Stimulated activated CD4-positive, alpha-beta T cell treated with anti-CD3 and anti-CD28 coated beads, Interleukin-1b, Interleukin-23, amount 100 ng/mL, for 48 hours (primary cell): ENCODE measurements at places on chromosomes 6 and 20.

DNA sequence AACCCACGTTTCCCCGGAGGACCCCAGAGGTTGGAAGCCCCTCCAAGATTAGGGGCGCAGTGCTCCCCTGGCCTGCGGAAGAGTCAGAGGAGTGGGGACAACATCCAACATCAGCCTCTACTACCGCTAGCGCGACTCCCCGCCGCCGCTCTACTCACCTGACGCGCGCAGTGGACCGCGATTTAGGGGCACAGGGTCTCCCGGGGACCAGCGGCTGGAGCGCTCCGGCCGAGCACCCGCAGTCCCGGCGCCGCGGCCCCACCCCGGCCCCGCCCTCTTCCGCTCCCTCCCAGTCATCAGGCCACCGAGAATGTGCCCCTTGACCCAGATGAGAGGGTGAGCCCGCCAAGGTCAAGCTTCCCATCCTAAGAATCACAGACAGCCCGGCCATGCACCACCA is at the start of gene ZFP57:
TSS of gene ZFP57 (minus strand) at position 249 of the 400 bp plus-strand sequence. CDS start 4,149 bp downstream, outside the sequence.
- DNase-seq, result no peak

- no peak for DNase-seq
Measured at GRCh38 chr6:34179106-34179720, 33.3 kb upstream of the GRM4 start.

- DNase-seq, result no peak
Measured at GRCh38 chr20:36060676-36061075, 92.3 kb downstream of the CNBD2 start.

DNA sequence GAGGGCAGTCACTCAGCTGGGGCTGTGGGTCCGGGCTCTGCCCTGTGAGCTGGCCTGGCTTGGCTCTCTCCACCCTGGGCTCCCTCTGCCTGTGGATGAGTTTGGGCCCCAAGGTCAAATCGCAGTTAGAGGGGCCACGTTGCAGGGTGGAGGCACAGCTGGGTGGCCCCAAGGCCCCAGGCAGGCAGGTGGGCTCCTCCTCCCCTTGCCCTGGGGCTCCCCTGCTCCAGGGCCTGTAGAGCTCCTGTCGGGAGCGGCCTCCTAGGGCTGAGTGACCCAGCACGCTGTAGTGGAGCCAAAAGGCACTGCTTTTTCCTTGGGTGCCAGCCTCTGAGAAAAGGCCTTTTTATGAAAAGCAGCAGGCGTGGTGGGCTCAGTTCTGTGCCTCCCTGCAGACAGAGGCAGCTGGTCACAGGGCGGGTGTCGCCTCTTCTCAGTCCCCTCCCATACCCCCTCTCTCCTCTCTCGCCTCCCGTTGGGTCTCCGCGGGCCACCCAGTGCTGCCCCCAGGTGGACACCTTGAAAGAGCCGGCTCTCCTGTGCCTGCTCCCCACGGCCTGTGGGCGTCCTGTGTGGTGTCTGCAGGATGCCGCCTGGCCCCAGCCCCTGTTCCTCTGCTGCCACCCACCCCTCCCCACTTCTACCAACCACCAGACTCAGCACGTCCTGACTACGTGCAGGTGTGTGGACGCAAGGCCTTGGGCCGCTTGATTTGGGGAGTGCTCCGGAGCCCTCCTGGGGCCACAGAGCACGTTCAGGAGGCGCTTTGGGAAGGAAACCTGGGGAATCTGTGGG is 13.2 kb downstream of the SS18L1 start:
- DNase-seq, result peak; percentile 72

DNA sequence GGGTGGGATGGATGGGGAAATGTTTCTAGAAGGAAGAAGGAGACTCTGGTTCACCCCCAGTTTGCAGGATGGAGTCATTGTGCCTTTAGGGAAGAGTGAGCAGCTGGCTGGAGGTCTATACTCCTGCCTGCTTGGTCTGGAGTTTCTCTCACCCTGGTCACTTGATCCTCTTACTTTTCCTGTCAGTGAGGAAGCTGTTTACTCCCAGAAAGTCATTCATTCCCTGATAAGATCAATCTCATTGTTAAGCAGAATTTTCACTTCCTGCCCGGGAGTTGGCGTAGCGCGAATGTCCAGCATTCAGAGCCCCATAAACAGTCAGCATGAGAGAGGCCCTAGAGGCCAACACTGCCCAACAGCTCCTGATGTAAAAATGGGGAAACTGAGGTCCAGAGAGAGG is 70.4 kb upstream of the SIRPA start:
- DNase-seq, result no peak

DNA sequence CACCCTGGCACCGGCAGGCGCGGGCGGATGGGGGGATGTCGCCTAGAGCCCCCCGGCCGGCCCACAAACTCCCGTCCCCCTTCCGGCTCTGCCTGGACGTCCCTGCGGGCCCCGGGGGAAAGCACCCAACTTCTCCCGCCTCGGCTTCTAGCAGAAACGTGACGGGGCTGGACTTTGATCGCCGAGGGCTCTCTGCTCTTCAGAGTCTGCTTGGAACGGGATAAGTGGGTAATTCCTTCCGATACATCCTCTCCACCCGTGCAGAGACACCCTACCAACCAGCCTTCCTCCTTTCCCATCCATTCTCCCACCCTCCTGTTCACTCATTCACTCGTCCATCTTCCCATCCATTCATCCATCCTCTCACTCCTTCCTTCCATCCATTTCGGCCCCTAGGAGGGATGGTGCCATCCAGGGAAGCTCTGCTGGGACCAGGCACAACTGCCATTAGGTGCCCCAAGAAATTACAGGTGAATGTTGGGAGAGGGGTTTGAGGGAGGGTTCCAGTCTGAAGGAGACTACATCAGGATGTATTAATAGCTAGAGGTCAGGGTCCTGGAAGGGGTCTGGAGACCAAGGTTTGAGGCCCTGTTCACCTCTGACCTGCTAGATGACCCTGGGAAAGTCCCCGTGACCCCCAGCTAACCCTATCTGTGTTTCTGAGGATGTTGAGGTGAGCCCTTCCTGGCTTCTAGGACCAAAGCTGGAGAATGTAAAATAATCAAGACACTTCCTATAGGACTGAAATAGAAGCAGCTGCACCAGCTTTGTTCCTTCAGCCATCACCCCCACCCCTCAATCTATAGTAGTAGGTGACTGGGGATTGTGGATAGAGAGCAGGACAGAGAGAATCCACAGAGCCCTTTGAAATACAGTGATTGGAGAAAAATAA is 538 bp downstream of the TTLL9 start:
- DNase-seq, result no peak

DNA sequence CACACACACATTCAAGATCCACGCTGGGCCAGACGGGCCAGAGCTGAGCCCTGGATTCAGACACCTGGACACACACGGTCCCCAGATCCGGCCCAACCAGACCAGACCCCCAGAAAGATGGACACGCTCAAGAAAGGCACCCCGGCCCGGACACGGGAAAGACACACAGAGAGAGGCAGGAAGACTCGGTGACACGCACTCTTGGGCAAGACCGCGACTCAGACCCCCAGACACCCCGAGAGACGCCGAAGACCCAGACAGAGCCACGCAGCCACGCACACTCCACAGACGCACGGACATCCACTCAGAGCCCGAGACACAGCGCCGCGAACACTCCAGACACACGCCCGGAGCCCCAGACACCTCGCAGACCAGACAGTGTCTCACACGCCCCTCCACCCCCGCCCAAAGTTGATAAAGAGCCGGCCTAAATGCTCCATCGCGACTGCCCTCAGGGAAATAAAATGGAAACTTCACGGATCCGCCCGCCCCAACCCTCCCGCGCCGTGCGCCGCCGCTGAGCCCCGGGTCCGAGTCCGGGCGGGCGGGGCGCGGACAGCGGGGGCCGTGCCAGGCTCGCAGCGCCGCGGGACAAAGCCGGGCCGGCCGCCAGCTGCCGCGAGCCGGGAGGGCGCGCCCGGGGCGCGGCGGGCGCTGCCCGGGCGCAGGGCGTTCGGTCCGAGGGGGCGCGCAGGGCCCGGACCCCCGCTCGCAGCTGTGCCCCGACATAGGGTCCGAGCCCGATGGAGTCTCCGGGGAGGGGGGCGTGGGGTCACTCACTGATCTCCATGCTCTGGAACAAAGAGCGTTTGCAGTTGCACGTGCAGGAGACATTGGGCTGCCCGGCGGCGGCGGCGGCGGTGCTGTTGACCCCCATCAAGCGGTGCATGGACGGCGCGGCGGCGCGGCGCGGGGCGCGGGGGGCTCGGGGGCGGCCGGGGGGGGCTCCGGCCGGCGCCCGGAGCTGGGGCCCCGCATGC is 831 bp downstream of the PMEPA1 start:
- DNase-seq, result no peak

DNA sequence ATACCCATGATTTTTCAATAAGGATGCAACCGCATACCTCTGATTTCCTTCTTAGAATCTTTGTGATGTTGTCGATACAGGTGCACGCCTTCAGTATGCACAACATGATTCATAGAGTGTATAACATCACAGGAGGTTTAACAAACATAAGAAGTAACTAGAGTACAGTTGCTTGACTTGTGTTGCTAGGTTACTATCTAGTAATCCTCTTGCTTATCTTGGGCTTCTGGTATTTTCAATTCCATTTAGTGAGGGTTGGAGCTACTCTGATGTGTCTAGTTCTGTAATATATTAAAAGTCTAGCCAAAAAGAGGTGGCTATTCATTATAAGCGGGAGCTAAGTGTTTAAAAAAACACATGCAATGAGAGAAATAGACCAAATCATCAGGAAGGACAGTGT is 85.5 kb upstream of the TENT5A start:
- no peak for DNase-seq

DNA sequence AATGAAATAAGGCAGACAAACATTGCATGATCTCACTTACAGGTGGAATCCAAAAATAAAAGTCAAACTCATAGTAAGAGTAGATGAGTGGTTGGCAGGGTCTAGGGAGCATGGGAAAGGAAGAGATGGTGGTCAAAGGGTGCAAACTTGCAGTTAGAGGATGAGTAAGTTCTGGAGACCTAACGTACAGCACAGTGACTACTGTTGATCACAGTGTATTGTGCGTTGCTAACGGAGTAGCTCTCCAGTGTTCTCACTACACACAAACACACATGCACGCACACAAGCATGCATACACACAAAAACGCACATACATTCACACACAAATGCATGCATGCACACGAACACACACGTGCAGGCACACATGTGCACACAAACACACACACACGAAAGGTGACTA is 54.9 kb downstream of the LY86 start:
- DNase-seq, result no peak

DNA sequence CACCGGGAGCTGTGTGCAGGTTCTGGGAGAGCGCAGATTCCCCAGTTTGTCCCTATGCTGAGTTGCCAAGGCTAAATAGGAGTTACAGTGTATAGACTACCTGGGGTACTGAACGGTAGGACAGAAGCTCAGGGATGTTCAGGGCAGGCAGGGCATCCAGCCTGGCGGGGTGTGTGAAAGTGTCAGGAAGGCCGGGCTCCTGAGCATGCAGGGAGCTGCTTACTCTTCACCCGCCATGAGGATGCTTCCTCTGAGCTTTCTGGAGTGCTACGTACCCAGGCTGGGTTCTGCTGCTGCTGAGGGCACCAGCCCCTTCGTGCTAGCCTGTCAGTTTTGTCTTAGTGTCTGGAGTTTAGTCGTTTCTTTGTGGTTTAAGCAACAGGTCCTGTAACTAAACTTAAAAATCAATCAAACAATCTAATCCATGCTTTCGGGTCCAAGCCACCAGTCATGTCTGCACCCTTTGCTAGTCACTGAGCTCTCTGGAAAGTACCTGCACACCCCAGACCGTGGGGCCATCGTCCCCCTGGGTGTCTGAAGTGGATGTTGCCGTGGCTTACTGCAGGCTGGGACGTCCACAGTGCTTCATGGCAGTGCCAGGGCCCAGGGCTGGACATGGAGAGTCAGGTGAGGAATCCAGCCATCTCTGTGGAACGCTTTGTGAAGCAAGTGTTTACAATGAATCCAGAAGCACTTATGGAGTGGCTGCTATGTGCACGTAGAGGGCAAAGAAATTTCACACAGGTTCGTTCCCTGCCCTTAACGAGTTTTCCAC is 220.3 kb upstream of the SNX9 start:
- DNase-seq, result no peak

DNA sequence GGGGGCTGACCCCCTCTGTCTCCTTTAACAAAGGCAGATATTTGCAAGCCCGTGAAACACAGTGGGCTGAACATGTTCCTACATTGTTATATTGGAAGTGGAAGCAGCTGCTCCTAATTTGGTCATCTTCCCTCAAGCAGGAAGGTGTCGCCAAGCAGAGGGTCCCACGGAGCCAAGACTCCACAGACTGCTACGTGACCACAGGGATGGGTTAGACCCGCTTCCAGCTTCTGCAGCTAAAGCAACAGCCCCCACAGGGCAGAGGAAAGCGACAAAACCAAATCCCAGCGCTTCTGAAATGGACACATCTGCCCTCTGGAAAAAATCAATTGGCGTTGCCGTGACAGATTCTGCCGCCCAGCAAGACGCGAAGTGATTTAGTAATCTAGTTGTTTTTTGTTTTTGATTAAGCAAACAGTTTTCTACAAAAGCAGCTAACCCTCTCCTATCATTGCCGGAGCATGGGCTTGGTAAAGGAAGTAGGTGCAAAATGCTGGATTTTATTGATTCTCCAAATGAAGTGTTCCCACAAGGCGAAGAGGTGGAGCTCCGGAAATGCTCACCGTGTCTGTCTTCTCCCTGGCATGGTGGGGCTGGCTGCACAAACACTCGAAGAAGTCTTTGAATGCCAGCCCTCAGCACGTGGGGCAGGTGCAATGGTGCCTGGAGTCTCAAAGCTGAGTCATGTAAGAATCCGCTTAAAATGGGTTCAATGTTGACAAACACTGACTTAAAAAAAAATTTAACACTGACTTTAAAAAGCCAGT is 79.4 kb upstream of the FRMD1 start:
- no peak for DNase-seq

- no peak for DNase-seq
Measured at GRCh38 chr6:51910851-51911250, 176.6 kb downstream of the PKHD1 start.

DNA sequence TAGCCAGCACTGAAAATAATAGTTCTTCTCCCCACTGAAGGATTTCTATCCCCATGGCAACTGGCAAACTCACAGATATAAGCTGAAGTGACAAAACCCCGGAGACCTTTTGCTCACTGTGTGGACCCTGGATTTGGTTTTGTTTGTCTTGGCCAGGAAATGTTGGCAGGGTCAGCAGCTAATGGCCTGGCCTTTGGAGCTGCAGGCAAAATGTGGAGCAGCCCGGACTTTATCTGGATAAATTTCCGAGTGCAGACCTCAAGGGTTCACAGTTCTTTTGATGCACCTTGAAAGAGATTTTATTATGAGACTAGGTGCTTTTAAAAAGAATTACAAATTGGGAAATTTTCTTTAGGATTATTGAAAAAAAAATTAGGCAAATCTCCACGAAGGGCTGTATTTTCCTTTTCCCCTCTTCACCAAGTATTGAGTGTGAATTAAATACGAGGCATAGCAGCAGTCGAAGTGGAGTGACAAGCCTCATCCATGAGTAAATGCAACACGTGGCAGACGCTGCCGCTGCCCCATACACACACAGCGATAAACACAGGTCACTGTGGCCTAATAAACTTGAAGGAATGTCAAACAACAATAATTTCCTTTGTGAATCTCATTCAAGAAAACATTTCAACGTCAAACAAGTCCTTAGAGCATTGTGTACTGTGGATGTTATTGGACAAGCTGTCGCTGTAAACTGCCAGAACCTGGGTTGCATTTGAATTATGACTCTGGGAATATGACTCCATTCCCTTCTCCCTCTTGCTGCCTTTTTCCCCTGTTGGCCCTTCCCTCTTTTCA is 35.1 kb upstream of the CCN6 start:
- DNase-seq, result no peak

GRCh38 chr6:168835991-168836390 is 395.0 kb downstream of the SMOC2 start:
- no peak for DNase-seq

GRCh38 chr20:32675223-32675975 is 1.7 kb upstream of the C20orf203 start:
- no peak for DNase-seq
